ENCODE measurements at places on chromosomes 7 and 10.

- H3K36me3 ChIP-seq: no peaks in the 10 kb centered on the region
- no peaks in the 10 kb centered on the region for H3K27me3 ChIP-seq
- no peak for DNase-seq
- no peak overlapping the region for H3K27ac ChIP-seq
- no peak overlapping the region for H3K4me3 ChIP-seq
These were observed 16.1 kb downstream of the CCDC186 start for GRCh38 chr10:114157912-114158311.

GRCh38 chr7:16986755-16987154 lies 105.0 kb upstream of the AGR3 start:
- no peaks in the 10 kb centered on the region for H3K27me3 ChIP-seq
- no peak overlapping the region for H3K4me3 ChIP-seq
- no peaks in the 10 kb centered on the region for H3K4me1 ChIP-seq
- no peak overlapping the region for H3K27ac ChIP-seq
- no peak for DNase-seq

DNA sequence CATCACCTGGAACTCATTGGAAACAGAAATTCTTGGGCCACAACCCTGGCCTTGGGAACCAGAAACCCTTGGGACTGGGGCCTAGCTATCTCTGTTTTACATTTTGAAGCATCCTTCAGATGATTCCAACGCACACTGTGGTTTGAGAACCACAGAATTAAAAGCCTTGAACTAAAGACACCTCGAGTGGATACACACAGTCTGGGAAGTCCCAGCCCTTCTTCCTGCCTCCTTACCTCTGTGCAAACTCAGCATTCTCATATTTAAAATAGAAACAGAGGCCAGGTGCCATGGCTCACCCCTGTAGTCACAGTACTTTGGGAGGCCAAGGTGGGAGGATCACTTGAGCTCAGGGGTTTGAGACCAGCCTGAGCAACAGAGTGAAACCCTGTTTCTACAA lies 12.9 kb downstream of the NPFFR1 start:
- DNase-seq: no peak
- H3K4me3 ChIP-seq: no peak overlapping the region
- H3K27me3 ChIP-seq: no peaks in the 10 kb centered on the region
- H3K27ac ChIP-seq: no peak overlapping the region

GRCh38 chr7:116441534-116441933 lies 58.0 kb upstream of the CAV2 start:
- no peak for DNase-seq
- H3K4me1 ChIP-seq: no peaks in the 10 kb centered on the region
- H3K36me3 ChIP-seq: no peaks in the 10 kb centered on the region
- no peaks in the 10 kb centered on the region for H3K27me3 ChIP-seq

DNA sequence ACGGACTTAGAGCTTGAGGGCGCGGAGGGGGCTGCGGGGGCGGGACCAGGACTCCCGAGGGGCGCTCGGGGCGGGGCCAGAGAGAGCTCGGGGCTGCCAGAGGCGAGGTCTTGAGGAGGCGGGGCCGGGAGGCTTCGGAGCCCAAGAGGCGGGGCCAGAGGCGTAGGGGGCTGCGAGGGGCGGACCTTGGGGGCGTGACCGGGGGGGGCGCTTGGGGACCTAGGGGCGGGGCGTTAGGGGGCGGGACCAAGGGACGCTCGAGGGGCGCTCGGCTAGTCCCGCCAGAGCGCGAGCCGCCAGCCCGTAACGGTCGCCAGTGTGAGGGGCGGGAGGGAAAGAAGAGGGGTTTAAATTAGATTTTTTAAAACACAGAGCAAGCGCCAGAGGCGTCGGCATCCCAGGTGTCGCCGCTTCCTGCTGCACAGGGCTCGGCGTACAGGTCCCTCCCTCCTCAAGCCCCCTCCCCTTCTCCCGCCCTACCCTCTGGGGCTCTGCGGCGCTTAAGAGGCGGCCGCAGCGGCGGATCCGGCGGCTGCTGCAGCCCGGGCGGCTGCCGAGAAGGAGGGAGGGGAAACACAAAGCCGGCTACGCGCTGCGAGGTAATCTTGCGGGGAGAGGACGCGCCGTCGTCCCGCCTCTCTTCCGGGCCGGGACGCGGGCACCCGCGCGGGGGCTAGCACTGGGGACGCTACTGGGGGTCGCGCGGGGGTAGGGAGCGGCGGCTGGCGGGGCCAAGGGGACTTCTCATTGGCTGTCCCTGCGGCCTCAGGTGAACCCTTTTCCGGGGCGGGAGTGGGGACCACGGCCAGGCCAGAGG lies at the start of gene ADD3:
TSS of gene ADD3 (plus strand) at position 284 of the 817 bp plus-strand sequence. CDS start 92,670 bp downstream, outside the sequence.
- H3K27me3 ChIP-seq: no peaks in the 10 kb centered on the region
- no peaks in the 10 kb centered on the region for H3K4me1 ChIP-seq
- H3K27ac ChIP-seq: peak within 1 kb of the TSS; percentile 95
- H3K4me3 ChIP-seq: peak within 1 kb of the TSS; percentile 92

DNA sequence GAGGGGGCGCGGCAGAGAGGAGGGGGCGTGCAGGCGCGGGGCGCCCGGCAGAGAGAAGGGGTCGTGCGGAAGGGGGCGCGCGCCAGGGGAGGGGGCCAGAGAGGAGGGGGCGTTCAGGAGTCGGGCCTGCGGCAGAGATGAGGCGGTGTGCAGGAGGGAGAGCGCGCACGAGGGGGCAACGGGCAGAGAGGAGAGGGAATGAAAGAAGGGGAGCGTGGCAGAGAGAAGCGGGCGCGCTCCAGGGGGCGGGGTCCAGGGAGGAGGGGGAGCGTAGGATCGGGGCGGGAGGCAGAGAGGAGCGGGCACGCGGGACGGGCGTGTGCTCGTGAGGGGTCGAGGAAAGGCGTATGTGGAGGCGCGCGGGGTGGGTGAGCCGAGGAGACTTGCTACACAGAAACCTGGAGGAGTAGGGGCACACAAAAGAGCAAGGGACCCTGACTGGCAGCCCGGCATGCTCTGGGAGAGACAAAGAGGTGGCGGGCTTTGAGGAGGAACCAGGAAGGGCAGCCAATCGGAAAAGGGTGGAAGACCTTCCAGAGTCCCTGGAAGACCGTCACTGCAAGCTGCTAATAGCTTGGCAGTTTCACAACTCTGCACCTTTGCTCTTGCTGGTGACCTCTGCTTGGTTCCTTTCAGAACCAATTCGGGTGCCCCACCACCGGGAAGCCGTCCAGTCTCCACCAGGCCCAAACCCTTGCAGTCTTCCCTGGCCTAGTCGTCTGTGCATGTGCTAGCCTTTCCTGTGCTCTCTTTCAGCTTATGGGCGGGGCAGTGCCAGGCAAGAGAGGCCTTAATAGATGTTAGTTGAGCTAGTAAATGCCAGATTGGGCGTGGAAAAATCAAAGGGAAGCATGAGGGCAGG lies 639 bp downstream of the DYDC2 start:
- H3K27ac ChIP-seq: no peak overlapping the region
- no peaks in the 10 kb centered on the region for H3K27me3 ChIP-seq
- H3K36me3 ChIP-seq: no peaks in the 10 kb centered on the region

DNA sequence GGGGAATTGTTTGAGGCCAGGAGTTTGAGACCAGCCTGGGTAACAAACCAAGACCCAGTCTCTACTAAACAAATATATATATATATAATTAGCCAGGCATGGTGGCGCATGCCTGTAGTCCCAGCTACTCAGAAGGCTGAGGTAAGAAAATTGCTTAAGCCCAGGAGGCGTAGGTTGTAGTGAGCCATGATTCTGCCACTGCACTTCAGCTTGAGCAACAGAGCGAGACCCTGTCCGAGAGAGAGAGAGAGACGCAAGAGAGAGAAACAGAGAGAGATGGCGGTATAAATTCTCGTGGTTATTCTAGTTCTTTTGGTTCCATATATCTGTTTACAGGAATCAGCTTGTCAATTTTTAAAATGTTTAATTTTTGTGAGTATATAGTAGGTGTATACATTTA lies 94.0 kb downstream of the TBXAS1 start:
- H3K4me1 ChIP-seq: no peaks in the 10 kb centered on the region
- H3K36me3 ChIP-seq: no peaks in the 10 kb centered on the region
- no peak for DNase-seq
